ENCODE measurements at places on chromosomes 13 and 19. TPM values are rescaled to one million over a fixed set of nuclear protein-coding genes. Genes with fewer than 3 reads are reported as not detected.

CLN5 gene
- 52.4 TPM for polyA plus RNA-seq

ZNF345 gene
- 13.0 TPM for polyA plus RNA-seq

TLE6 gene
- 6.9 TPM for polyA plus RNA-seq

EBPL gene
- 61.6 TPM for polyA plus RNA-seq

BRME1 gene
- polyA plus RNA-seq: 4.6 TPM

FPR2 gene
- 0.21 TPM for polyA plus RNA-seq

SIN3B gene
- polyA plus RNA-seq: 44.1 TPM

CEACAM4 gene
- polyA plus RNA-seq: 0.16 TPM

LILRA1 gene
- 0.51 TPM for polyA plus RNA-seq

CCL25 gene
- not detected for polyA plus RNA-seq

NLRP5 gene
- not detected for polyA plus RNA-seq

KLK12 gene
- not detected for polyA plus RNA-seq

SIGLEC9 gene
- polyA plus RNA-seq: 1.3 TPM

DACT3 gene
- 25.5 TPM for polyA plus RNA-seq

FBL gene
- 381 TPM for polyA plus RNA-seq

OR7D4 gene
- not detected for polyA plus RNA-seq

MYPOP gene
- 3.1 TPM for polyA plus RNA-seq

LPAR2 gene
- 22.0 TPM for polyA plus RNA-seq

KLK3 gene
- 0.42 TPM for polyA plus RNA-seq

KISS1R gene
- 0.43 TPM for polyA plus RNA-seq
